ENCODE measurements at places on chromosomes 1 and 21.

DNA sequence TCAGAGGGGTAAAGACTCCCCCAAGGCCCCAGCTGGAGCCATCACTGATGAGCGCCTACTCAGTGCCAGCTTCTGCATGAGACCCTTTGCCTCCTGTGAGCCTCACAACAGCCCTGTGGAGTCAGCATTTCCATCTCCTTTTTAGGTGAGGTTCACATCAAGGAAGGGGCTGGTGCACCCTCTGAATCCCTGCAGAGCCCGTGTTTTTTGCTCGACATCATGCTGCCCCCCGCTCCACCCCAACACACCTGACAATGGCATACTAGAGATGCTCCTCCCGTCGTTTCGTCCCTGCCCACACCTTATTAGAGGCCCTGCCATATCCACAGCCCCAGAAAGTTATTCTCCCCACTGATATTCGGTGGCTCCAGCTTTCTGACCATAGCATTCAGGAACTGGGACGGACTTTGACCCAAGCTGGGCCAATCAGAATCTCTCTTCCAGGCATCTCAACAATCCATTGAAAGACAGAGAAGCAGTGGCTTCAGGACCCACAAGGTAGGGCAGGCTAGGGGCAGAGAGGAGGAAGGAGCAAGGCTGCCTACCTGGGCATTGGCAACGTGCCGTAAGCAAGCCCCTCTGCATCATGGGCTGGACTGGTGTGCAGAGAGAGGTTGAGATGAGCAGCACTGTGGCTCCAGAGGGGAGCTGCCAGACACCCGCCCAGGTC is 32.7 kb downstream of the EPHA10 start:
- no peak for DNase-seq

DNA sequence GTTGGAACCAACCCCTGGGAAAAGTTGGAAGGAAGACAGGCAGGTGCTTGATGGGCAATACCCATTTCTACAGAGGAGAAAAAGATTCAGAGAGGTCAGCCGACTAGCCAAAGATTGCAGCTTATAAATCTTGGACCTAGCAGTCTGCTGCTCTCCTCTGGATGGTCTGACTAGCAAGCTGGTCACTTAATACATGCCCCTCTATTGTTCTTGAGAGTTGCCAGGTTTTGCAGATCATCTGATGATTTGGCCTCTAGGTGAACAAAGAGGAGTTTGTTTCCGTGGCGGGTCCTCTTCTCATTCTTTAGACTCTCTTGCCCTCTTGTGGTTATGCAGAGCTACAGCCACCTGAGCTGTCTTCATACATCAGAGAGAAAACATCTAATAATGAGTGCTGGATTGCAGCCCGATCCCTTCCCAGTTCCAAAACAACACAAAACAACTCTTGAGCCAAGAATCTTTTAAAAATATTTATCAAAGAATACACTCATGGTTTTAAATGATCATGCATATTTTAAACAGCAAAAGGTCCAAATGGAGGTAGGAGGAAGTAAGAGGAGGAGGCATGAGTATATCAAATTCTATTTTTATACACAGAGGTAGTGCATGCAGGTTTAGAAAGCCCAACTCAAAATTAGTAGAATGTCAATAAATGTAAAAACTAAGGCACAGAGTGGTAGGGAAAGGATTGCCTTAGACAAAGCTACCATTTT is 115.7 kb downstream of the SLC30A10 start:
- DNase-seq = peak; percentile 80

GRCh38 chr1:231417513-231417912 is 4.6 kb downstream of the EGLN1 start:
- DNase-seq = no peak

DNA sequence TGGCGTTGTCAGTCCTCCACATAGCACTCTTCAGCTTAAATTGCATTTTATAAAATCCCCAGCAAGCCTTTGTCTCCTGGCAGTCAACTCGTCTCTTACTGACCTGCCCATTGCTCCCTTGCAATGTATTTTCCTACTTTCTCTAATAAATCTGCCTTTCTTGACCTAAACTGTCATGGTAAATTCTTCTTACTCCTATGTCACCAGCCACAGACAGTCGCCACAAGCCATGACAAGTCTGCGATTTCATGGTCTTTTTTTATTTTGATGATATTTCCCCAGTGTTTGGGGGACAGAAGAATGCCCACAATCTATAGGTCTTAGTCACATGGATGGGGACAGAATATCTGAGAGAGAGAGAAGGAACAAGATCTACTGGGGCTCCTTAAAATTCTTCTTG is 8.4 kb downstream of the IFNAR2 start:
- no peak for DNase-seq

- peak; percentile 44 for DNase-seq
Measured at GRCh38 chr1:6269720-6270400, 9.0 kb upstream of the GPR153 start.

DNA sequence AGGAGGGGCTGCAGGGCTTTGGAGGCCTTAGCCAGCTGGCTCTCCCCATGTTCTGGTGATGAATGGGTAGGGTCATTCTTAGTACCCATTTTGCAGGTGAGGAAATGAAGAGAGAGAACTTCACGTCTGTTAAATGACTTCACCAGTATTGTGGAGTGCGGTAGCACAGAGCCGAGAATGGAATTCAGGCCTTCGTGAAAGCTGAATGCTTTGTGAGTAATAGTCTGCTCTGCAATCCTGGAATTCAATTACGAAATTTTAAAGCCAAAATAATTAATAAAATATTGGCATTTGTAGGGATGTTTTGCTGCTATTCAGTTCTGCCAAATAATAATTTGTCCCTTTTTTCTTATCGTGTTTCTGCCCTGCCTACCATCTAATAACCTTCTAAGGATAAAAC is 197.7 kb downstream of the GREM2 start:
- peak; percentile 49 for DNase-seq

DNA sequence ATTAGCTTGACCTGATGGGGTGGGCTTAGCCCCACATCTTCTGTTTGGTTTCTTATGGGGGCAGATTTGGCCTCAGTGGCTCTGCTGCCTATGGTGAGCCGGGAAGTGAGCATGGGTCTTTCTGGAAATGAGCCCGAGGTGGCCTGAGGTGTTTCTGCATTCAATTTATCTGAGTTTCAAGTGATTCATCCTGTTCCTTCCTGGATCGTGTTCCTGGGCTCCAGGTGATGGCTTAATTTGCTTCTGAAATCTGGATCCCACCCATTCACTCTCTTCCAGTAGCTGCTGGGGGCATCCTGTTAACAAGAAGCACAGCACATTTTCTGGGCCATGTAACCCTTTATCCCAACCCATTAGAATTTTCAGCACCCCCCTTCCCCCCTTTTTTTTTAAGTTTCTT is 324.6 kb downstream of the CAMTA1 start:
- no peak for DNase-seq

DNA sequence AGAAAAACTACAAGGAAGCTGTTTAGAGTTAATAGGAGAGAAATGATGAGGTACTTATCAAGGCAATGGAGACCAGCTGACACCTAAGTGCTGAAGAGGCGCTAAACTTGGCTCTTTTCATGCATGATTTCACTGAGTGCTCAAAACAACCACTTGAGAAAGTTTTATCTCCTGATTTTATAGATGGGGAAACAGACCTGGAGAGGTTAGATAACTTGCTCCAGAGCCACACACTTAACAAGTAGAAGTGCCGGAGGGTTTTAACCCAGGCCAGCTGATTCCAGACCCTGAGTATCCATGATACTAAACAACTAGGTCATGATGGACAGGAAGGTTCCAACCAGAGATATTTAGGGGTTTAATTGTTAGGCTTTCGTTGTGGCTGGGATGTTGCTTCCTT is 25.9 kb downstream of the UBE2U start:
- no peak for DNase-seq

DNA sequence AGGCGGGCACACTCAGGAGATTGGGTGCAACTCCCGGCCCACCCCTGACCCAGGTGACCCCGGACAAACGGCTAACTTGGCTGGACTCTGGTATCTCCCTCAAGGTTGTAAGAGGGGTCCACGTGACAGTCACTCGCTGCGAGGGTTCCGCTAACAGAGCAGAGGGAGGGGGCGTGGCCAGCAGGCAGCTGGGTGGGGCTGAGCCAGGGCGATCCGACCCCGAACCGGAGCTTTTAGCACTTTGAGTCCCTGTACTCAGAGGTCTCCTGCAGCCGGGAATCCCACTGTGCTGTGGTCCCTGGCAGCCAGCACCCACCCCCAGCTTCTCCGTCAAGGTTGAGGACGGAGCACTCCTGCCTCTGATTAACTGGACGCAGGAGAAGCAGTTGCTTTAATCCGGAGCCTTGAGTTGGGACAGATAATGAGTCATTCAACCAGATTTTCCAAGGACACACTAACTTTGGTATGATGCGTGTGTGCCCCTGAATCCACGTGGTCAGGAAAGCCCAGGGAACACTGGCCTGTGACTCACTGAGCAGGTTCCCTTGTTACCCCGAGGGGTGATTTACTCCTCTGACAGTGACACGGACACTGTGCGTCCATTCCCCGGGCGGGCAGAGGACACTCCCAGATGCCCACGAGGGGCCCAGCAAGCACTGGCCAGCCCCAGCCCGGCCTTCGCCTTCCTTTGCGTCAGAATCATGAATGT is 16.8 kb downstream of the TRPM2 start:
- peak; percentile 5 for DNase-seq

- DNase-seq = no peak
Measured at GRCh38 chr21:31992391-31992790, 119.6 kb downstream of the HUNK start.

DNA sequence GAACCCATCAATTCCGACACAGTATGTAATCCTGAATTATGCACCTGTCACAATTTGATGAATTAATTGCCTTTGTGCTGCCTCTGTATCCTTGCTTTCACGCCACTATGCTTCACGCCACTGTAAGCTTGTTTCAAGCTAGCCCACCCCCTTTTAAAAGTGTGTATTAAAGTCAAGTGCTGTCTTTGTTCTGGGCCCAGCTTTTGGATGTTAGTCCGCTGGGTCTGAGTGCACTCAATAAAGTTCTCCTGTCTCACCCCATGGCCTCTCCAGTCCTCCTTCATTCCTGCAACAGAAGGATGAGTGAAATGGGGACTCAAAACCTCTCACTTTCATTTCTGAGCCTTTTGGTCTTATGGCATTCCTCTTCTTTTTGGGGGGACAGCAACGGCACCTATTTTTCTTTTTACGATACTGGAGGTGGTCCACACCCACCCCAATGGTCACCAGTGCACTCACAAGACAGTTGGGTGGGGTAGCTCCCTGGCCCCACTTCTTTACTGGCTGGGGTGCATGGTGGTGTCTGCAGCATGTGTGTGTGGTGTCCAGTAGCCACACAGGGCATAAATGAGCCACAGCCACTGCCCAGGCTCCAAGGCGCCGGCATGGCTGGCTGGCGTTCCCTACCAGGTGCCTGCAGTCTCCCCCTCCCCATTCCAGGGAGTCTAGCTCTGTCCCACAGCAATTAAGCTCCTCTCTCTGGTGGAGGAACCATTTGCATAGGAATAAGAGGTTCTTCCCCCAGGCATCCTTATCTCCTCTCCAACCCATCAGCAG is 1.8 kb downstream of the THEM4 start:
- no peak for DNase-seq

- peak; percentile 28 for DNase-seq
Measured at GRCh38 chr1:216310776-216311175, 112.5 kb downstream of the USH2A start.
